ENCODE measurements at places on chromosomes 11 and 22. TPM values are rescaled to one million over a fixed set of nuclear protein-coding genes. Genes with fewer than 3 reads are reported as not detected.
A peak's percentile ranks its signal among the peaks of the same experiment; 100 is the strongest.

DNA sequence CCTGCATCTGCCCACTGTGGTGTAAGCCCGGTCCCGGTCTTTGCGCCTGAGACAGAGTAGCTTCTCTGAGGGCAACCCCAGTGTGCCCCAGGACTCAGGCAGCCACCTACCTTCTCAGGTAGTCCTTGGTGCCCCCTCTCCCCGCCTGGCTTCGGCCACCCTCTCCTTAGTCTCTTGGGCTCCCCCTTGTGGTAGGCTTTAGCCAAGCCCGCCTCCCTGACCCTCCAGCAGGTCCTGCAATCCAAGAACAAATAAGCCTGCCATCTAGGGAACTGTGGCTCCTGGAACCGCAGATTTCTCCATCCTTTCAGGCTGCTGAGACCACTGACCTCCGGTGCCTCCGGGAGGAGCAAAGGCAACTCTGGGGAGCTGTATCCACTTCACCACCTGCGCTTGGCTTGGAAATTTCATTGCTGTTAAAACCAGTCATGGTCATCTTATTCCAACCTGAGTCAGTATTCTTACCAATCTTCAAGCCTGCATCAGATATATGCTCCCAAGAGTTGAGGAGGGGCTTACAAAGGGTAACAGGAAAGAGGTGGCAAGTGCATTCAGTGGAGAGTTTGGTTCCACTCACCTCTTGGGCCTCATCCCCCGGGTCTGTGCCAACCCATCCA is 52.8 kb upstream of the TENM4 start:
- peak; percentile 50 for DNase-seq

- no peak for DNase-seq
Measured at GRCh38 chr11:76634886-76635285, 35.7 kb downstream of the LRRC32 start.

GRCh38 chr11:73566422-73566821 is 31.5 kb downstream of the FAM168A start:
- DNase-seq: no peak

DNA sequence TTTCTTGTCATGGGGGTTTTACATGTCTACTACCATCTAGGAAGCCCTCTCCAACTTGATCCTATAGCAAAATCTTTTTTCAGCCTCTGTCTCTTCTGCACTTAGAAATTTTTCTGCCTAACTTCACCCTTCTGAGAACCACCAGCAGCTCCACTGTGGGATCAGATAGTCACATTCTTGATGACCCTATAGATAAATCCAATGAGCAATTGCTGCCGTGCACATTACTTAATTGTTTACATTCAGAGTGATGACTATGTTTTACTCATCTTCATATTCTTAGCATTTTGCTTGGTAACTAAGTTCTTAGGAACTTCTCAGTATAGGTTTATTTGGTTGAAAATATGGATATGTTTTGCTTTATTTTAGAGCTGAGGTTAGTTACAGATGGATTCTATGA is 12.4 kb upstream of the ETS1 start:
- DNase-seq: peak; percentile 20

DNA sequence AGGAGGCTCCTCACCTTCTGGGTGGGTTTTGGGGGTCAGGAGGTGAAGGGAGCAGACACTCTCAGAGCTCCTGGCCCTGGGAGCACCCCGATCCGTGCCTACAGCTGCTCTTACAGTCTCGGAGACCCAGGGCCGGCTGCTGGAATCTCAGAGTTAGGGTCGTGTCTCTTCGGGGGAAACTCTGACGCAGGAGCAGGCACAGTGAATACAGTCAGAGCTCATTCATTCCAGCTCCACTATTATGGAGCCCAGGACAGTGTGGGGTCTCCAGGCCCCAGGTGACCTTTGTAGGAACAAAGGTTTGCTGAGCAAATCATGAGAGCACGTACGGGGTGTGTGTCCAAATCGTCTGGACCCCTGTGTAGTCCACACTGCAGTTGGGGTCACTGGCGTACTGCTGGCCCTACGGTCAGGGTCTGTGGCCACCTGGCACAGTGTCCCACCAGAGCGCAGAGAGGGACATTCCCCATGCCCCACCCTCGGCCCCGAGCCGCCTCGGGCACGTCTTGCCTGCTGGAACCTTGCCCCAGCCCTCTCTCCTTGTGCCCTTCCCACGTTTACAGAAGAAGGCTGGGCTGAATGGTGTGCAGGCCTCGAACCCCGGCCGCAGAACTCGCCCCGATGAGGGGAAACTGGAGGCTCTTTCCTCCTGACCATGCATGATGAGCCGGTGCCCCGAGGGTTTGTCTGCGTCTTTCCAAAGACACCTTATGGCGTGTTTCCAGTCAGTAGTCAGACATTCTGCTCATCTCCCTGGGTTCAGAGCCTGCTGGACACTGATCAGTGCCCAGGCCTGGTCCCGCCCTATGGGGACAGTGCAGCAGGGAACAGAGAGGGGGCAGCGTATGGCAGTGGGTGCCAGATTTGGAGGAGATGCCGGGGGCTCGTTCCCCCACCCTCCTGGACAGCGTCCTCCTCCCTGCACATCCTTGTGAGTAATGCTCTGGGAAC is 1166.6 kb downstream of the BRD1 start:
- DNase-seq: no peak

DNA sequence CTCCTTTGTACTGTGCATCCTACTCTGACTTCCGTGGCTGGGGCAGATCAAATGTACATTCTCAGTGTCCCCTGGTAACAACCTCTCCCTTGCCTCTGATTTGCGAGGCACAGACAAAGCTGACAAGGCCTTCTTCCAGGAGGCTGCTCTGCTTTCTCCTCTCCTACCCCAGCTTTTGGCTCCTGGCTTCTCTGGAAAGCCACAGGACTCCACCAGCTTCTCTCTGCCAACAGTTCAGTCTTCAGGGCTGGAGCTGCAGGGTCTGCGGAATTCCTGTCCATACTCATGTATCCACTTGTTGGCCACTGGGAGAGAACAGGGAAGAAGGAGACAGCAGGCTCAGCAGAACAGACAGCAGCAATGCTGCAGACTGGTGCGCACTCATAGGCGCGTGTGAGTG is 44.4 kb downstream of the P4HA3 start:
- no peak for DNase-seq

Gene ARVCF
- 16.4 TPM for total RNA-seq

Gene POGLUT3
- 4.2 TPM for total RNA-seq

Gene OSM
- not detected for total RNA-seq

Gene SYT13
- 0.33 TPM for total RNA-seq

Gene RAB6A
- 257 TPM for total RNA-seq

Gene YPEL4
- under 0.01 TPM for total RNA-seq
